ENCODE measurements at places on chromosomes 4 and X. TPM values are rescaled to one million over a fixed set of nuclear protein-coding genes. Genes with fewer than 3 reads are reported as not detected.

DNA sequence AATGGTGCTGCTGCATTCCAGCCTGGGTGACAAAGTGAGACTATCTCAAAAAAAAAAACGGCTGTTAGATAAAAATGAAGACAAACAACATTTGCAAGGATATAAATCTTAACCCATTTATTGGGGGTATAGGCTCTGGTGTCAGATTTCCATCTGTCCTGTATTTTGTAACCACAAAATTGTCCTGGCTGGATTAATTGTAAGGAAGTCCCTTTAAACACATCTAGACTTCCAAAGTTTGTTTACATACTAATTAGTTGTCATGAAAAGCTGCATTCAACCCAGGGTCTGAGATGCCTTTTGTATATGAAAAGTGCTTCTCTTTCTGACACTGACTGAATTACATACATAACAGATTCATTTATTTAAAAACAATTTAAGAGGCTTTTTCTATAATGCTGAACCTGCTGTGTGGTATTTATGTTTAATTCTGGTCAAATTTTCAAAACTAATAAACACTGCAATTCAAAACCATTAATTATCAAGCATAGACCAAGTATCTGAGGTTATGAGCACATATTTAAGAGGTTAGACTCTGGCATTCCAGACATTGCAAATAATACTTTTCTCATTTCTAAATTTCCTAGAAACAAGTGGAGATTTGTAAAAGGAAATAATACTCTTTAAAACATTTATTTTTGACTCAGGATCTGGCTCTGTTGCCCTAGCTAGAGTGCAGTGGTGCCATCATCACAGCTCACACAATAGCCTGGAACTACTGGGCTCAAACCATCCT, 17.5 kb upstream of the UGDH start:
- no peaks in the 10 kb centered on the region for H3K4me1 ChIP-seq
- no peak overlapping the region for H3K27ac ChIP-seq
- H3K36me3 ChIP-seq: no peaks in the 10 kb centered on the region
- no peak for DNase-seq
- H3K4me3 ChIP-seq: no peak overlapping the region
- peaks cover 2% of the 10 kb centered on the region for H3K27me3 ChIP-seq

DNA sequence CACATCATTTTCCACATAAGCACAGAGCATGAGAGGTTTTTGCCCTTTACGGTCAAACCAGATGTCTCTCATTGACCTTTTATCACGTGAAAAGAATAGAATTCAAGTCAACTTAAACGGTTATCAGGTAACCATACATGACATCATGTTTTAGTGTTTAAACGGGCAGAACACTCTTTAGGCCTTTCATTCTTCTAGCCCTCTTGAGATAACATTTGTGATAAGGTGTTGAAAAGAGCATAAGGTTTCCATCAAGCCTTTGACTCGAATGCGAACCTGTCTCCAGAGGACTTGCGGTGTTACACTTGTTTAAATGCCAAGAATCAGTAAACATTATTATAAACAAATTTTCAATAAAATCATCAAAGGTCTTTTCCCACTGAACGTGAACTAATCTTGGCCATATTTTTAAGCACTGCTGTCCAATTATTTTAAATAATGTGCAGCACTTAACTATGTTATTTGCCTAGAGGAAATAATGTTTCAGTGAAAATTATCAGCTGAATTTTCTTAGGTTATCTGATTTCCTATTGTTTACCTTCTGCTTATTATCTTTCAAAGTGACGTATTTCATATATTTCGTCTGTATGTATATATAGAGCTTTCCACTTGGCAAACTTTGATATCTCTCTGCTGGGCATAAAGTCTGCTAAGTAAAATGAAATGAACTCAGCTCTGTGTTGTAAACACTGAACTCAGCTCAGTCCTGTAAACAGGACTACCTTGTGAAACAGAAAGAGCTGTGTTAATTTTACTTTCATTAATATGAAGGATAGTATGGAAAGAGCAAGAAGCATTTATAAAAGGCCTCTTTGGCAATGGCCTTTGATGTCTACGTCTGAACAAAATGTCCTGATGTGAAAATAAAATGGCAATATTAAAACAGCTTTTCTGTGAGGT, 33.3 kb downstream of the TENM3 start:
- H3K4me3 ChIP-seq: no peak overlapping the region
- H3K36me3 ChIP-seq: no peaks in the 10 kb centered on the region
- H3K27ac ChIP-seq: no peak overlapping the region

- no peak overlapping the region for H3K27ac ChIP-seq
- no peak overlapping the region for H3K4me3 ChIP-seq
- H3K4me1 ChIP-seq: peaks cover 13% of the 10 kb centered on the region
Observed at GRCh38 chr4:152357206-152357605, 178.7 kb downstream of the FBXW7 start.

DNA sequence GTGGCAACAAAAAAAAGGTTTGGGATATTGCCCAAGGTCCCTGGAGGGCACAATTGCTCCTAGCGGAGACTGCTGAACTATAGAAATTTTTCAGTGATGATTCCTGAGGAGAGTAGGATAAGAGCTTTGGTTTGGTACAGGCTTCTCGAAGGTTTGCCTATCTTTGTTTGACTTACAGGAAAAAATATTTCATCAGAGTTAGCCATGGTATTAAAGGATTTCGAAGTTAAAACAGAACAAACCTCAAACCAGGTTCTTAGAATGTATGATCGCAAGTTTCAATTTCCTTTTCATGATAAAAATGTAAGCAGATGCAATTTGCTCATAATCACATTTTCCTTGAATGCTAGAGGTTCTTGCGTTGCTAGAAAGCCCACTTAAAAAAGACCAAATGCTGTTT, 1.7 kb downstream of the EGFL6 start:
- H3K4me3 ChIP-seq: peak overlapping the region; percentile 86
- H3K4me1 ChIP-seq: peaks cover 21% of the 10 kb centered on the region
- peak overlapping the region; percentile 85 for H3K27ac ChIP-seq
- H3K27me3 ChIP-seq: no peaks in the 10 kb centered on the region

DNA sequence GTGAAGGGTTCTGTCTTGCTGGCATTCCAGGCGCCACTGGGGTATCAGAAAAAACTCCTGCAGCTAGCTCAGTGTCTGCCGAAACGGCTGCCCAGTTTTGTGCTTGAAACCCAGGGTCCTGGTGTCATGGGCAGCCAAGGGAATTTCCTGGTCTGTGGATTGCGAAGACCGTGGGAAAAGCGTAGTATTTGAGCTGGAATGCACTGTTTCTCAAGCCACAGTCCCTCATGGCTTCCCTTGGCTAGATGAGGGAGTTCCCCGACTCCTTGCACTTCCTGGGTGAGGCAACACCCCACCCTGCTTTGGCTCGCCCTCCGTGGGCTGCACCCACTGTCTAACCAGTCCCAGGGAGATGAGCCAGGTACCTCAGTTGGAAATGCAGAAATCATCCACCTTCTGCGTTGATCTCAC, 40.1 kb downstream of the NOP14 start:
- DNase-seq: no peak
- peak overlapping the region; percentile 35 for H3K4me3 ChIP-seq
- no peaks in the 10 kb centered on the region for H3K27me3 ChIP-seq
- peaks cover 30% of the 10 kb centered on the region for H3K4me1 ChIP-seq
- peaks cover 49% of the 10 kb centered on the region for H3K36me3 ChIP-seq

DNA sequence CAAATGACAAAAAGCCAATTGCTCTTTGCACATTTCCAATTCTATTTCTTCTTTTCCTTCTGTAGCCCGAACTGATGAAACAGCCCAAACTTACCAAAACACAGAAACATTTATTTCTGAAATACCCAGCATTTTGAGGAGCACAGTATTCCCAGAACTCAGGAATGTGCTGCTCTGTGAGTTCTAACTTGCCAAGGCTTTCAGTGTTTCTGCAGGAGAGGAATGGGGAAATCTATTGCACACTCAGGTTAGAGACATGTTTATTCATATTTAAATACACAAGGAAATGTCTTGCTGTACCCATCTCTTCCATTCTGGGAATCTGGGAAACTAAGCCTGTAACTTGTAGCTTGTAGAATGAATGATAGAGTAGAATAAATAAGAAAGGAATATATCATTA, 10.7 kb downstream of the TMPRSS11D start:
- no peaks in the 10 kb centered on the region for H3K36me3 ChIP-seq
- DNase-seq: no peak
- H3K4me1 ChIP-seq: no peaks in the 10 kb centered on the region
- no peak overlapping the region for H3K27ac ChIP-seq
- peaks cover 6% of the 10 kb centered on the region for H3K27me3 ChIP-seq
- no peak overlapping the region for H3K4me3 ChIP-seq

DNA sequence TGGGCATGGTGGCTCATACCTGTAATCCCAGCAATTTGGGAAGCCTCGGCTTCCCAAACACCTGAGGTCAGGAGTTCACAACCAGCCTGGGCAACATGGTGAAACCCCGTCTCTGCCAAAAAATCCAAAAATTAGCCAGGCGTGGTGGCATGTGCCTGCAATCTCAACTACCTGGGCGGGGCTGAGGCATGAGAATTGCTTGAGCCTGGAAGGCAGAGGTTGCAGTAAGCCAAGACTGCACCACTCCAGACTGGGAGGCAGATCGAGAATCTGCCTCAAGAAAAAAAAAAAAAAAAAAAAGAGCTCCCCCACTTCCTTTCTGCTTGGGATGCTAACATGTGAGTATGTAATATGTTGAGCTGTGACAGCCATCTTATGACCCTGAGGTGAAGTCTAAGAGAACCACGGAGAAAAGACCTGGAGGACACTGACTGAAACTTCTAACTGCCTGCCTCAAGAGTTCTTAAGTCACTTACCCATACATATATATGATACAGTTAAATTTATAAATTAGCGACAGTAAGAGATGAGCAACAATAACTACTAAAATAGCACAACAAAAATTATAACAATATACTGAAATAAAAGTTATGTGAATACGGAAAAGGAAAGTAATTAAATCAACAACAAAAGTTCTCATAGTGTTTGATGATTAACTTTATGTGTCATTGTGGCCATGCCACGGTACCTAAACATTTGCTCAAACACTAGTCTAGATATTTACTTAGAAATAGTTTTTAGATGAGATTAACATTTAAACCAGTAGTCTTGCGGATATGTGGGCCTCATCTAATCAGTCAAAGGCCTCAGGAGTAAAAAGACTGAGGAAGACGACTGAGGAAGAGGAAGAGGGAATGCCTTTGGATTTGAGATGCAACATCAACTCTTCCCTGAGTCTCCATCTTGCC, 178.3 kb downstream of the OPHN1 start:
- no peaks in the 10 kb centered on the region for H3K4me1 ChIP-seq
- no peak overlapping the region for H3K27ac ChIP-seq
- DNase-seq: no peak
- no peak overlapping the region for H3K4me3 ChIP-seq
- H3K27me3 ChIP-seq: no peaks in the 10 kb centered on the region

- no peak overlapping the region for H3K4me3 ChIP-seq
- no peaks in the 10 kb centered on the region for H3K27me3 ChIP-seq
- H3K36me3 ChIP-seq: no peaks in the 10 kb centered on the region
Observed at GRCh38 chr4:146335763-146336409, 121.5 kb downstream of the REELD1 start.

DNA sequence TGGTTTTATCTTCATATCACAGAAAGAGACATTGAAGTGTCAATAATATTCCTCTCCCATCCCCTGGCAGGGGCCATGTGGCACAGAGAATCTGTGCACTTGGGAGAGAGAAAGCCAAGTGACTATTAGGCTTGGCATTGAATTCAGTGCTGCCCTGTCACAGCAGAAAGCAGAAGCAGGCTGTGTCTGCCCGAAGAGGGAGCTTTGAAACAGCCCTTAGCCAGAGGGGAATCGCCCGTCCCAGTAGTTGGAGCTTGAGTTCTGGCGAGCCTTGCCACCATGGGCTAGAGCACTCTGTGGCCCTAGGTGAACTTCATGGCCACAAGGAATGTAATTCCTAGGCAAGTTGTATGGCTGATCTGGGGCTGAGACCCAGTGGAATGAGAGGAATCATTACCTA, 282.5 kb upstream of the PCDH10 start:
- no peak for DNase-seq
- H3K36me3 ChIP-seq: no peaks in the 10 kb centered on the region
- peaks cover 1% of the 10 kb centered on the region for H3K27me3 ChIP-seq
- no peaks in the 10 kb centered on the region for H3K4me1 ChIP-seq
- no peak overlapping the region for H3K4me3 ChIP-seq

Gene PAGE4
- not detected for total RNA-seq

Gene FAAH2
- total RNA-seq: 5.5 TPM

Gene NXF2
- not detected for total RNA-seq

Gene KCNIP4
- not detected for total RNA-seq

Gene MAGEB2
- total RNA-seq: not detected
